ENCODE measurements at places on chromosomes 11 and 22. TPM values are rescaled to one million over a fixed set of nuclear protein-coding genes. Genes with fewer than 3 reads are reported as not detected.

DNA sequence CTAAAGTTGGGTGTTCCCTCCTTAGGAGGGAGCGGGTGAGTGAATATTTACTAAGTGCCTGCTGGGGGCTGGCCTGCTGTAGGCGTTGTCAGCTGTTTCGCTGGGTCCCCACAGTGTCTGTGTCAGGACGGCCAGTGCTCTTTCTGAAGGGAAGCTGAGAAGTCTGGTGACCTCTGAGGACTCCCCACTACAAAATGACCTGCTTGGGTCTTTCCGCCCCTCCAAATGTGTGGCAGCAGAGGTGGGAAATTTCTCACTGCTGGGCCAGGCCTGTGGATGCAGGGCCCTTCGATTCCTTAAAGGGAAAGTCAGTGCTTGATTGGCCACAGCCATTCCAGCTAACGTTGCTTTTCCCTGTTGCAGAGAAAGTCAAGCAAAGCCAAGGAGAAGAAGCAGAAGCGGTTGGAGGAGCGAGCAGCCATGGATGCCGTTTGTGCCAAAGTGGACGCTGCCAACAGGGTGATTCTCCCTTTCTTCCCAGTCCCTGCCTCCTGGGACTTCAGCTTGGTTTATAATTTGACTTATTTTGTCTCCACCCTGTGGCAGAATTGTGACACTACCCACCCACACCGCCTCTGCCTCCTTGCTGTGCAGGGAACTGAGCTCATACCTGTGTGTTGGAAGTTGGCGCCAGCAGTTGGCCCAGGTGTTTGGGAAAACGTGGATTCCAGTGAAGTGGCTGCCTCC, 6.8 kb downstream of the NAA40 start:
- H3K36me3 ChIP-seq: peaks cover 4% of the 10 kb centered on the region
- H3K4me1 ChIP-seq: peaks cover 22% of the 10 kb centered on the region
- peak overlapping the region; percentile 54 for H3K27ac ChIP-seq

DNA sequence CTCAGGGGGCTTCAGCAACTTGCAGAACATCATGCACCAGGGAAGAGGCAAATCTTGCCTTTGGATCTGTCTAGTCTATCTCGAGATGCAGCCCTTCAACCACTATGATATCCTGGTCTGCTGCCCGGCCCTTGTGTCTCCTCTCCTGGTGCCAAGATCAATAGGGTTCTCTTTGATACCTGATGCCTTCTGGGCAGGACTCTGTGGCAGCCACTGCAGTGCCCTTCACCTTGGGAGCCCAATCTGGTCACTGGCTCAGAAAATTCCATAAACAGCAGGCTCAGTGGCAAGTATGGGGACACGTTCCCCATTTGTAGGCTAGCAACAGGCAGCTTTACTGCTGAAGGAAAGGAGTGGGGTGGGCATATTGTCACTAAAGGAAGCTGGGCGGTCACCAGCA, 23.4 kb downstream of the SYN3 start:
- no peak overlapping the region for H3K27ac ChIP-seq
- H3K27me3 ChIP-seq: no peaks in the 10 kb centered on the region
- DNase-seq: peak; percentile 65
- no peaks in the 10 kb centered on the region for H3K36me3 ChIP-seq
- H3K4me3 ChIP-seq: no peak overlapping the region
- H3K4me1 ChIP-seq: no peaks in the 10 kb centered on the region

GRCh38 chr11:64996710-64997380, at the start of gene BATF2:
BATF2 (minus strand) TSS chr11:64996971; CDS start chr11:64996914, 57 bp downstream.
- DNase-seq: peak; percentile 89
- H3K27me3 ChIP-seq: no peaks in the 10 kb centered on the region
- H3K4me1 ChIP-seq: peaks cover 29% of the 10 kb centered on the region
- peaks cover 17% of the 10 kb centered on the region for H3K36me3 ChIP-seq
- H3K27ac ChIP-seq: peak within 1 kb of the TSS; percentile 84

DNA sequence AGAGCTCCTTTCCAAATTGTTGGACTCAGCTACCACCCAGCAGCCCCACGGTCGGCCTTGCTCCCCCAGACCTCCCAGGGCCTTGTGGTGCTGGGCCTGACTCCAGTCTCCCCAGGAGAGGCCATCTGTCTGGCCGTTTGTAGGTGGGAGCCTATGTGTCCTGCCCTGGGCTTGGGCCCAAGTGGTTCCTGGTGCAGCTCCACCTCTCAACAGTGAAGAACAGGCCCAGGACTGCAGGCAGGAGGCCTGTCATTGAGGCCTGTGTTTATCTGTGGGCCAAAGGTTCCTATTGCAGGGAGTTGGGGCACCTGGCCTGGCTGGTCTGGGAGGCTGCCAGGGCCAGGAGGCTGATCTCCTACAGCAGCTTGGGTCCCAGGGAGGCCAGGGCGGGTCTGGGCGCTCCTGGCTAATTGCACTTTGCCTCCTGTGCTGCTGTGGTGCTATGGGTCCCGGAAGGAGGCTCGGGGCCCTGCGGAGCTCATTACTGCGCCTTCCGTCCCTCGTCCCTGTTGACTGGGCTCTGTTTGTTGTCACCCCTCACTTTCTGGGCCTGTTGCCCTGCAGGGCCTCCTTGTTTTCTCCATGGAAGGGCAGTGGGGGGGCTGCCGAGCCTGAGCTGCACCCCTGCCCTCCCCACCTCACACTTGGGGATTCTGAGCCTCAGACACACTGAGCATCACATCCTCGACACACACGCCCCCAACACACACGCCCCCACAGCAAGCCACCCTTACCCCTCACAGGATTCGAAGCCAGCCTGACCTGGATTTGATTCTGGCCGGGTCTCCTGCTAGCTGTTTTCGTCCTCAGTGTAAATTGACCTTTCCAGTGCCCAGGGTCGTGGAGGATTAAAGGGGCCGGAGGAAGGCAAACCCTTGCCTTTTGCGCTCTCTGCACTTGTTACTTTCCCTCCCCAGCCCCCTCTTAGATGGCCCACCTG, 6.8 kb upstream of the OMP start:
- peaks cover 5% of the 10 kb centered on the region for H3K4me1 ChIP-seq
- peak overlapping the region; percentile 80 for H3K27ac ChIP-seq
- H3K27me3 ChIP-seq: no peaks in the 10 kb centered on the region
- H3K4me3 ChIP-seq: no peak overlapping the region
- no peaks in the 10 kb centered on the region for H3K36me3 ChIP-seq

DNA sequence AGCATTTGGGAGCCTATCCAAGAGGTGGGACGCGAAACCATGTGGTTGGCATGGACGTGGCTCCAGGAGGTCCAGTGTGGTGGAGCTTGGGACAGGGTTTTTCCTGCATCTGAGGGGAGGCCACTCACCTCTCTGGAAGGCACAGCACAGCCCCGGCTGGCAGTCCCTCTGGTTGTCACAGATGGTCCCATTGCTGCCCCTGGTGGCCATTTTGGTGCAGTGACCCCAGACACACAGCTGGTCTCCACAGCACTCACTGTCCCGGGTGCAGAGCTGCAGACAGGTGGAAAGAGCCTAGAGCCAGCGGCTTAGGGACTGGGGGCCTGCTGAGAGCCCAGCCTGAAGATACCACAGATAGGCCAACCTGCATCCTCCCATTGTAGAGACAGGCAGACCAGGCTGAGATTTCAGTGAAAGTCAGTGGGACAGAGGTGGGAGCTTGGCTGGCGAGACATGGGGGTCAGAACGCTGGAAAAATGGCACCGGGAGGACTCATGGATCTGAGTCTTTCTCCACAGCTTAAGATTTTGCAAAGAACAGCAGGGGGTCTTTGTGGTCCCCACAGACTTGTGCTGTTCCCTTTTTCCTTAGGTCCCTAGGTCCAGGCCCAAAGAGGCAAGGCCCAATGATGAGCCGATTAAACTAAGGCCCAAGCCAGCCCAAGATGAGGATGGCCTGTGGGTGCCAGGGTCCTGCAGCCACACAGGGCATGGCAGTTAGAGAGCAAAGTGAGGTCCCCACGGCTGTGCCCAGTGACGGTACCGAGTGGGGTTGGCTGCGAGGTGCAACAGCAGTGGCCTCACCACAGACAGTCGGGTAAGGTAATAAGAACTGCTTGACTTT, 41.4 kb downstream of the DKK3 start:
- H3K4me1 ChIP-seq: peaks cover 29% of the 10 kb centered on the region
- peak; percentile 79 for DNase-seq
- no peaks in the 10 kb centered on the region for H3K36me3 ChIP-seq
- H3K27me3 ChIP-seq: no peaks in the 10 kb centered on the region
- H3K4me3 ChIP-seq: no peak overlapping the region

DNA sequence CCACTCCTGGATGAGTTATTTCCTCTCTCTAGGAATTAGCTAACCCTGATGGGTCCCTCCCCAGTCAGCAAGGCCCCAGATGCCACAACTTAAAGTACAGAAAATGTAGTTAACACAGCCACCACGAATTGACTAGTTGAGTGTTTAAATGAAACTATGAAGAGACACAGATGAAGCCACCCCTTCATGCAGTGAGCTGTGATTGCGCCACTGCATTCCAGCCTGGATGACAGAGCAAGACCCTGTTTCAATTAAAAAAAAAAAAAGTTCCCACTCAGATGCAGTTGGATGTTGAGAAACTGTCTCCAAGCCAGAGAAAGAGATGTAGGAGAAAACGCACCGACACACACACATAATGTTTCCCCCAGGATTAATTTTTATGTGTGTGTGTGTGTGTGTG, 53.3 kb downstream of the SCN3B start:
- H3K27ac ChIP-seq: no peak overlapping the region
- no peak for DNase-seq
- H3K4me1 ChIP-seq: no peaks in the 10 kb centered on the region
- H3K4me3 ChIP-seq: no peak overlapping the region
- H3K36me3 ChIP-seq: peaks cover 86% of the 10 kb centered on the region

GRCh38 chr11:17343907-17344306, 7.7 kb upstream of the NCR3LG1 start:
- no peaks in the 10 kb centered on the region for H3K4me1 ChIP-seq
- no peak overlapping the region for H3K27ac ChIP-seq
- no peaks in the 10 kb centered on the region for H3K36me3 ChIP-seq
- no peaks in the 10 kb centered on the region for H3K27me3 ChIP-seq
- no peak overlapping the region for H3K4me3 ChIP-seq

- H3K27ac ChIP-seq: no peak overlapping the region
- H3K36me3 ChIP-seq: no peaks in the 10 kb centered on the region
These were observed 44.2 kb upstream of the TTLL12 start for GRCh38 chr22:43230971-43231723.

- no peak overlapping the region for H3K4me3 ChIP-seq
- no peak for DNase-seq
- no peaks in the 10 kb centered on the region for H3K36me3 ChIP-seq
- no peaks in the 10 kb centered on the region for H3K4me1 ChIP-seq
These were observed 71.1 kb downstream of the RTL6 start for GRCh38 chr22:44426981-44427380.

OR52N4 gene
- not detected for total RNA-seq

NXPE2 gene
- not detected for total RNA-seq

TCN1 gene
- 77.1 TPM for total RNA-seq
